ENCODE measurements at places on chromosomes 4 and X.

- DNase-seq = no peak
Measured at GRCh38 chrX:147779173-147779572, 132.5 kb upstream of the FMR1 start.

GRCh38 chr4:78766026-78766425 lies 10.1 kb upstream of the BMP2K start:
- DNase-seq = no peak

- DNase-seq = no peak
Measured at GRCh38 chr4:183347146-183347545, 24.9 kb upstream of the CLDN24 start.

DNA sequence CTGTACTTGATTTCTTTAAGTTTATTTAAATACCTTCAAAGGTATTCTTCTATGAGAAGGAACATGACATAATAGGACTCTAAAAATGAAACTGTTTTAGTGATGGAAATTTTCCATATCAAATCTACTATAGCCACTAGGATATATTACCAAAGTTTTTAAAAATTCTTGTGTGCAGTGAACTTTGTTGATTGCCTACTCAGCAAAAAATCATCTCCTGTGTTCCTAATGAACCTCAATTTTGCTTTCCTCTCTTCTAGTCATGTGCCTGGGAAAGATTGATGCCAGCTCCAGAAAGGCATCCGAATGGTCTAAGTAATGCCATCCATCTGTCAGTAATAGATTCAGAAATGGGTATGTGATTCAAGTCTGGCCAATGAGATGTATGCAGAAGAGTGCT lies 111.1 kb downstream of the ANXA3 start:
- DNase-seq = no peak

GRCh38 chr4:81827577-81828202 lies 356.0 kb upstream of the RASGEF1B start:
- DNase-seq = peak; percentile 7

- DNase-seq = no peak
Measured at GRCh38 chrX:135006187-135006586, 15.4 kb downstream of the SMIM10 start.

DNA sequence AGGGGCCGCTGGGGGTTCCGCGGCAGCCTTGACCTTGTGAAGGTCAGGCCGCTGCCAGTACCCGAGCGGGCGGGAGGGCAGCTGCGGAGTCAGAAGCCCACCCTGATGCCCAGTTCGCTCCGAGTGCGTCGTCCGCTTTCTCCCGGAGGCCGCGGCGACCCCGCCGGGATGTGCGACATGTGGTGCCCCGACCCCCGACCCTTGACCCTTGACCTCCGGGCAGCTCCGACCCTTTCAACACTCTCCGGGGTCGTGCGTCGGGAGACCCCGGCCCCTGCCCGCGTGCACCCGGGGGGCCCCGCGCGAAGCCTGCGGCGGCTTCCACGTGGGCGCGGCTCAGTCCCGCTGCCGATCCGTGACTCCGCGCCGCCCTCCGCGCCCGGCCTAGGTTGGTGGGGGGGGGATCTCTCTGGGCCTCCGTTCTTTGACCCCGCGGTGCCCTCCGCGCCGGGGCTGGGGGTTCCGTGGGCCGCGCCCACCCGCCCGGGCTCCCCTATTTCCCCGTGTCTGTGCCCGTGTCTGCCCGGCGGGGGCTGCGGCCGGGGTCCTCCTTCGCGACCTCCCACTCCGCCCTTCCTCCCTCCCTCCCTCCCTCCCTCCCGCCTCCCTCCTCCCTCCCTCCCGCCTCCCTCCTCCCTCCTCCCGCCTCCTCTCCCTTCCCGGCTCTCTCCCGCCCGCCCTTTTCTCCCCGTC lies 609 bp upstream of the SLC25A6 start:
- peak; percentile 68 for DNase-seq

DNA sequence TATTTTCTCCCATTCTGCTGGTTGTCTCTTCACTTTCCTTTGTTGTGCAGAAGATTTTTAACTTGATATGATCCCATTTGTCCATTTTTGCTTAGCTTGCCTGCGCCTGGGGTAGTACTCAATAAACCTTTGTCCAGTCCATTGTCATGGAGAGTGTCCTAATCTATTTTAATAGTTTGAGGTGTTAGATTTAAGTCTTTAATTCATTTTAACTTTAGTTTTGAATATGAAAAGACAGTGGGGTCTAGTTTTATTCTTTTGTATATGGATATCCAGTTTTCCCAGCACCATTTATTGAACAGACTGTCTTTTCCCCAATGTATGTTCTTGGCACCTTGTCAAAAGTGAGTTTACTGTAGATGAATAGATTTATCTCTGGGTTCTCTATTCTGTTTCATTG lies 76.0 kb upstream of the ITM2A start:
- DNase-seq = no peak

DNA sequence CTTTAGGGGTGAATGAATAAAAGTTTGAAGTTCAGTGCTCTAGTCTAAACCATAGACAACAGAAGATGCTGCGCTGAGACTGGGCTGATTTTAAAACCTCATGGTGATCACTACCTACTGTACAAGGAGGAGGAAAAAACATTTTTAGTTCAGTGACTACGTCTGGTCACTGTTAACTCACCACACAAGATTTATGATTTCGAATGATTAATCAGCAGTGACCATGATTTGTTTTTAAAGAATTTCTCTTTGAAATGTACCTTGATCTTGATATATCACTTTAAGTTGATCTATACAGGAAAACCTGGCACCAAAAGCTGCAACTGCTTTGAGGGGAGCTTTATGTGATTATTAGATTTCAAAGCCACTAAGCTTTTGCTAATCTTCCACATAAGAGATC lies 286.3 kb downstream of the PDGFC start:
- no peak for DNase-seq

DNA sequence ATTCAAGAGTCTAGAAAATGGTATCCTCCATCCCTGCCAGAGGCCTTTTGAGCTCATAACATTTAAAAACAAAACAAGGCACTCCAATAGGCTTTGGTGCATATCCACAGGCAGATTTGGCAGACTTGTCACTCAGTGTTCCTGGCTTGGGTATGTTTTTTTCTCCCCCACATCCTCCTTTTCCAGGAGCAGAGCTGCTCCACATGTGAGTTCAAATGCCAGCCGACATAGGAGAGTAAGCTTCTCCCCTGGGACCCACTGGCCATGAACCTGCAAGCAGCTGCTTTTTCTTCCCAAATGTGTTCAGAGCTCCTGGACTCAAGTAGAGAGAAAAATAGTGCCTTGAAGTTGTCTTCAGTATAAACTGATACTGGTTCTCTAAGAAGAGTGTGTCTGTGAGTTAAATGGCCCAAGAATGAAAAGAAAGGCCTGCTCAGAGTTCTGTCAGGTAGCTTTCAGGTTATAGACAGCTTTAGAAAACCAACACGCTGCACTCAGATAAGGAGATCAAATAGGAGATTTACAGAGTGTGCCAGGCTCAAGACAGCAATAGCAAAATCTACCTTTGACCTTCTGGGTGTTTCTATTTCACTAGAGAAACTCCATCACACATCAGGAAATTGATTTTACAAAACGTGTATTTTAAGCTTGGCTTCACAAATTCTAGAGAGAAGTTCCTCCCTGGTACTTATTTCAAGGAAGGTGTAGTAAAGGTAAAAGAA lies 162.5 kb upstream of the GALNT7 start:
- no peak for DNase-seq

GRCh38 chrX:95622200-95622599 lies 1062.4 kb upstream of the DIAPH2 start:
- no peak for DNase-seq

GRCh38 chr4:22485737-22486136 lies 30.1 kb downstream of the ADGRA3 start:
- DNase-seq = no peak

- DNase-seq = no peak
Measured at GRCh38 chr4:169221662-169222061, 49.1 kb downstream of the SH3RF1 start.

DNA sequence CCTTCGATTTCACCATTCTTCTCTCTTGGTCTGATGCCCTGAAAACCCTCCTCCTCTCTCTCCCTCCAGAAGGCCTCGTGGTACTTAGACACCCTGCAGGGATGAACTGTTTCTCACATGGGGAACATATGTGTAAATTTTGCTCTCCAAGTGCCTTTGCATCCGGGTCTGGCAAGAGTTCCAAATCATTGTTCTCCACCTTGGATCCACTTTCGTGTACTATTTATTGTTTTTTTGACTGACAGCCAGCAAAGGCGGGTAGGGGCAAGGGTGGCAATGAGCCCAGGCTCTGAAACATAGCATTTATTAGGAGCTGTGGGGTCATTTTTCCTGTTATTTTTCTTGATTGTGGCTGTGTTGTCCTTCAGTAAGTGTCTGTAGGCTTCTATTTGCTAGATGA lies 81.7 kb downstream of the RTL5 start:
- DNase-seq = no peak

GRCh38 chrX:153321381-153322124 lies at the start of gene PNMA6F:
TSS of gene PNMA6F (minus strand) at chrX:153321767. CDS start at chrX:153320674, 1,093 bp downstream.
- no peak for DNase-seq
